ENCODE measurements at places on chromosomes 1 and 21. TPM values are rescaled to one million over a fixed set of nuclear protein-coding genes. Genes with fewer than 3 reads are reported as not detected.

DNA sequence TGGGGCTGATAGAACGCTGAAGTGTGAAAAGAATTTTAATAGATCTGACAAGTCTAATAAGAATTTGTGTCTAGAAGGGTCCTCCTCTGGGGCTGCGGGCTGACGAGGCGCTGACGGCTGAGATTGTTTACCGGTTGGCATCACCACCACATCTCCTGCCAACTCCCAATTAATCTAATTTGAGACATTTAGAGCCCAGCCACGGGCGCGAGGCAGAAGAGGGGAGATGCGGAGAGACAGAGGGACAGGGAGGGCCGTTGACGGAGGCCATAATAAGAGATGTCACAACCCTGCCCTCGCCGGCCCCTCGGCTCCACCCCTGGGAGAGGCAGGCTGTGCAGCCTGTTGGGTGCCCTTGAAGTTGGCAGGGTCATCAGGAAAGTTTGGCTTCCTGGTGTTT is 109.3 kb downstream of the PAX7 start:
- no peak for DNase-seq

GRCh38 chr1:15304708-15305467 is 57.9 kb downstream of the FHAD1 start:
- no peak for DNase-seq

GRCh38 chr1:35047188-35047858 is 15.6 kb upstream of the ZMYM6 start:
- DNase-seq: no peak

DNA sequence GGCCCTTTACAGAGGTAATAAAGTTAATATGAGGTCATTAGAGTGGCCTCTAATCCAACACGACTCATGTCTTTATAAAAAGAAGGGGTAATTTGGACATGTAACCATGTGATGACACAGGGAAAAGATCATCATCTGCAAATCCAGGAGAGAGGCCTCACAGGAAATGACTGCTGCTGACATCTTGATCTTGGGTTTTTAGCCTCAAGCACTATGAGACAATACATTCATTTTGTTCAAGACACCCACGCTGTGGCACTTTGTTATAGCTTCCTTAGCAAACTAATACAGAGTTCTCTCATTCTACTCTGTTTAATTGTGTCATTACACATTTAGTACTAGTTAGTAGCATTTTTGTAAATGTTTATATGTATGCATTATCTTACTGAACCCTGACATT is 64.0 kb upstream of the RUNX1 start:
- no peak for DNase-seq

DNA sequence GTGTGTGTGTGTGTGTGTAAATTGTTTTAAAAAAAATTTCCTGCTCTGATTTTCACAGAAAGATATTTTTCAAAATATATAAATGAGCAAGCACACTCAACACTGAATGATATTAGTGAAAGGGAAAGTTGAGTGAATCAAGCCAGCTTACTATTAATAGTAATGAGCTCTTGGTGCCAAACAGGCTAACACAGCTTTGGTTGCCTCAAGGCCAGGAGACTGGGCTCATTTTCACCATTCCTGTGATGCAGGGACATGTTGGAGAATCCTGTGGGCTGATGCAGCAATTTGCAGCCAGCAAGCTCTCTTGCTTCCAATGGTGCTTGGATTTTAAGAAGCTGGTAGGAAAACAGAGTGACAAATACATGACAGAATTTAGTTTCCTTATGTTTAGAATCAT is 30.2 kb downstream of the PLA2G4A start:
- no peak for DNase-seq

- DNase-seq: no peak
Measured at GRCh38 chr1:74729741-74730478, 2.9 kb downstream of the CRYZ start.

The SMIM1 gene
- total RNA-seq: not detected

The ADORA1 gene
- total RNA-seq: 1.4 TPM

GRCh38 chr1:9912264-9912936 is 2.3 kb upstream of the CTNNBIP1 start:
- no peak for DNase-seq

GRCh38 chr1:109466452-109467300 is at the start of gene SYPL2:
TSS of gene SYPL2 (plus strand) at chr1:109466546. CDS start at chr1:109466844, 298 bp downstream.
- no peak for DNase-seq

DNA sequence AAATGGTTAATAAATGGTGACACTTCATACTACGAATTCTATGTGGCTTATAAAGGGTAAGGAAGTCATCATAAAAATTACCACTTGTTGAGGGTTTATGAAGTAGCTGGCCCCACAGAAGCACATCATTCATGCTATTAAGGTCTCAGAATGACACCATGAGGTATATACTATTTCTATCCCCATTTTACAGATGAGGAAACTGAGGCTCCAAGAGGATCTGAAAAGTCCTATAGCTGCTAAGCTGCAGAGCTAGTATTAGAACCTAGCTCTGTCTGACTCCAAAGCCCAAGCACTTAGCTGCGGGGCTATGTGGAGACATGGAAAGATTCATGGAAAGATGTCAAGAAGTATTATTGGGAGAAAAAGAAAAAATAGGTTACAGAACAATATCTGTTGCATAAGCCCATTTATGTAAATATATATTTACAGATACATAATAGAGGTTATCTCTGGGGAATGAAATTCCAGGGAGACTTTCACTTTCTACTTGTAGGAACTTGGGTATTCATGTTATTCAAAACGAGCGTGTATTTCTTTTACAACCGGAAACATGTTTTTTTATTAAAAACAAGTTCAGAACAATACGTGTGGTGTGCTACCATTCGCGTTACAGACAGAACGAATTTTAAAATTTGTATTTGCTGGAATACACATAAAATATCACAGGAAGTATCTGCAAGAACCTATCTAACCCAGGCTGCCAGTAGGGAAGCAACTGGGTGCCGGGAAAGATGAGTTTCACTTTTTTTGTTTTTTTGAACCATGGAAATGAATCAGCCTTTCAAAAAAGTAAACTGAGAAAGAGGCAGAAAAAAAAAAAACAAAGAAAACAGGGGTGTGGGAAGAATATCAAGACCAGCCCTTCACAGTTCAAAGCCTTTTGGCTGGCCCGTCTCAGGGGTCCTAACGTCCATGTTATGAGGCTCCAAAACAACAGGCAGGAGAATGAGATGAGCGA is 13.4 kb downstream of the SPOCD1 start:
- no peak for DNase-seq

GRCh38 chr1:91523482-91523881 is 22.8 kb downstream of the CDC7 start:
- DNase-seq: no peak

DNA sequence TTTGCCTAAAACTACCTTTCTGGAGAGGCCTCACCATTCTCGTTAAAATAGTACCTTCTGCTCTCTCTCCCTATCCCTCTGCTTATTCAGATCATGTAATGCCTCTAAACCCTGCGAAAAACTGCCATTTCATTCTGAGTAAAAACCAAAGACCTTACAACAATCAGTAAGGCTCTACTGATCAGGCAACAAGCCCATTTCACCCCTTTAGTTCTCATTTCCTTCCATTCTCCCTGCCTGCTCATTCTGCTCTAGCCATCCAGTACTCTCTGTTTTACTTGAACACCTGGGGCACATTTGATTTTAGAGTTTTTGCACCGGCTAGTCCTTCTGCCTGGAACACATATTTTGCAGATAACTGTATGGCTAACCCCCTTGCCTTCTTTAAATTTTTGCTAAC is 187.8 kb downstream of the COQ8A start:
- DNase-seq: no peak

The OR2L5 gene
- total RNA-seq: not detected

The RHBDL2 gene
- 6.3 TPM for total RNA-seq

The DMRTA2 gene
- total RNA-seq: not detected

The OR13G1 gene
- not detected for total RNA-seq

DNA sequence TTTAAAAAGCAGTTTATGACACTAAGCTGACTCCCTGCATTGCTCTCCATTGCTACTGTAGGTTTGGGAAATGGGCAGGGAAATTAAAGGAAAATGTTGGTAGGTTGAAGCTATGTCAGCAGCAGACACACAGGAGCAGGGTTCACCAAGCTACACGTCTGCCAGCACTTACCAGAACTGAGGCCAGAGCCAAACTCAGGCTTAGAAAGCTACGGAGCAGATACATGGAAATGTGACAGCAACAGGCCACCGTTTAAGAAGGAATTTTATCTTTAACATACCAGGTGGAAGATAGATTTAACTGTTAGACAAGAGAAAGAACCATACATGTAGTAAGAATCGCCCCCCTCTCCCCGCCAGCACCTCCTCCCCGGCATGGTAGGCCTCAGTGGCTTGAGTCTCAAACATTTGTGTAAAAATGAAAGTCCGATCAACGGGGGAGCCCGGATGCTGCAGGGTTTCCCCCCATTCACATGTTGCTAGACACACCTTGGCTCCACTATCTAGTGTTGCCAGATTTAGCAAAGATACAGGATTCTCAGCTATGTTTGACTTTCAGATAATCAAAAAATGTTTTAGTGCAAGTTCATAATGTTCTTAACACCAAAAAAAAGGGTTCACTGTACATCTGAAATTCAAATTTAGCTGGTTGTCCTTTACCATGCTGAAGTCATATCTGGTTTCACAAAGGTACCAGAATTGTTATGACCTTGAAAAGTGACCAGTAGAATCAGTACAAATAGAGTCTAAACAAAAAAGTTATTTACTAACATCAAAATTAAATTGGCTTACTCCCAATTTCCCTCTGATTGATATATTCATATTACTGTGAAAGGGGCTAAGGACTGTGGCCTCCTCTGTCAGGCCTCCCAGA is 6.7 kb downstream of the OR2T11 start:
- DNase-seq: no peak

GRCh38 chr1:30698401-30698981 is 24.9 kb downstream of the MATN1 start:
- no peak for DNase-seq

DNA sequence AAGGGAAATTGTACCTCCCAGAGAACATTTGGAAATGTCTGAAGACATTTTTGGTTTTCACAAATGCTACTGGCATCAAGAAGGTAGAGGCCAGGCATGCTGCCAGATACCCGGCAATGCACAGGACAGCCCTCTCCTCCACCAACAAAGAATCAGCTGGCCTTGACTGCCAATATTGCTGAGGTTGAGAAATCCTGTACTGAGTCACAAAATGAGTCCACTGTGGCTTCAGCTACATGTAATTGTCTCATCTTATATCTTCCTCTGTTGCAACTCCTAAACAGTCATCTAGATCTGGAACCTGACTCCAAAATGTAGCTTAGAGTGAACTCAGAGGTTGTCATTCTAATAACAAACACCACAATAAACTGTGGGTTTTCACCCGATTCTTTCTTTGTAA is 327.5 kb upstream of the POGK start:
- DNase-seq: no peak

DNA sequence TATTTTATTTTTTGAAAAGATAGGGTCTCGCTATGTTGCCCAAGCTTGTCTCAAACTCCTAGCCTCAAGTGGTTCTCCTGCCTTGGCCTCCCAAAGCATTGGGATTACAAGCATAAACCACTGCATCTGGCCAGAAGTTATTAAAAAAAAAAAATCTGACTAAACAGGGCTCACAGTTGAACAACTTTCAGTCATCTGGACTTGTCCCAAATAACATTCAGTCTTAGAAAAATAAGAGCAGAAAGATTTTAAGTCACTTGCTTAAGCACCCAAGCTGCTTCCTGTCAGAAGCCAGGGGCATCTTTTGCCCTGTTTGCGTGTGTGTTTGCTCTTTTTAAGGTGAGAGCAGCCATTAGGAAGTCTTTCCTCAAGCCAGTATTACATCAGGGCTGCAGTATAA is 286.8 kb downstream of the LMO4 start:
- DNase-seq: no peak

GRCh38 chr1:12617511-12617900 is 504 bp downstream of the DHRS3 start:
- DNase-seq: no peak

The CD1B gene
- total RNA-seq: not detected

The MROH9 gene
- not detected for total RNA-seq

The LRRIQ3 gene
- 2.0 TPM for total RNA-seq

The CAMK1G gene
- 0.95 TPM for total RNA-seq

- peak; percentile 11 for DNase-seq
Measured at GRCh38 chr1:202713110-202713509, 2.9 kb upstream of the SYT2 start.

The TGFB2 gene
- total RNA-seq: 32.8 TPM

- no peak for DNase-seq
Measured at GRCh38 chr21:42258150-42258884, 39.4 kb downstream of the ABCG1 start.

GRCh38 chr1:89641781-89642180 is 8.9 kb downstream of the LRRC8C start:
- DNase-seq: no peak

The LCE2C gene
- not detected for total RNA-seq

GRCh38 chr21:27035791-27036190 is 68.9 kb upstream of the ADAMTS5 start:
- no peak for DNase-seq

DNA sequence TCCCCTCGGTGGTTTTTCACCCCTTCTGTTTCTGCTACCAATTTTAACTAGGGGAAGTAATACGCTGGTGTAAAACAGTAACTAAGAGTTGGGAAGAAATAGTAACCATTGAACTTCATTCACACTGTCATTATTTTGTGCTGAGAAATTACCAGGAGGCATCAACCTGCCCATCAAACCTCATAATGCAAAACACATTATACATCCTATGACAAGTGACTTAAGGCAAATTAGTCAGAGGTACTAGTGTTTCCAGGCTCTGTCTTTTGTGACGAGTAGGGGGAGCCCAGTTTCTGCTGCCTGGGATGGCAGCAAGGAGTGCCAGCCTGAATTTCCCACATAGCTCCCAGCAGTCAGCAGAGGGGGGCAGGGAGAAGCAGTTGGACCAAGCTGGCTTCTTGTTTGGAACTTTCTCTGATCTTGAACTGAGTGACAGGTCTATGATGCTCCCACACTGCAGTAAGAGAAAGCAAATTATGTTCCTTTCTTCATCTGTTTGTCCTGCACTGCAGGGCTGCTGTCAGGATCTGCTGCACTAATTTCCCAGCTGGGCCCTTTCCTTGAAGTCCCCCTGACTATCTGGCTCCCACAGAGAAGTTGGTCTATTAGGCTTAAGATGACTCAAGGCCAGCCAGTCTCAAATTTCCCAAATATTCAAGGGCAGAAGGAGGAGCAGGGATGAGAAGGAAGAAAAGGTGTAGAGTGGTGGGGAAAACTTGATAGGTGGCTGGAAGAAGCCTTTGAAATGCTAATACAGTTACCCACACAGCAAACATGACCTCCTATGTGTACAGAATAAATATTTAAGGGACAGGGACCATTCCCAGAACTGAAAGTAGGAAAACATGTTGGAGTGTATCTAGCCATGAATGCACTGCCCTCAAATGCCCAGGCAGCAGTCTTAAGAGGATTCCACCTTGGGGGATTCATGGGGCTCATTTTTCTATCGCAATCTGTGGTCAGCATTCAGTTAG is 322.8 kb downstream of the SEC16B start:
- no peak for DNase-seq

GRCh38 chr1:108747898-108748297 is 1.4 kb downstream of the STXBP3 start:
- DNase-seq: no peak

GRCh38 chr1:237901299-237901934 is 10.7 kb upstream of the ZP4 start:
- no peak for DNase-seq

- no peak for DNase-seq
Measured at GRCh38 chr1:182829285-182829932, 9.7 kb upstream of the DHX9 start.

The ARHGEF10L gene
- total RNA-seq: 26.5 TPM

The SLC9C2 gene
- total RNA-seq: not detected

GRCh38 chr1:37495875-37496274 is 18.7 kb downstream of the MEAF6 start:
- no peak for DNase-seq

The GRIK3 gene
- 4.1 TPM for total RNA-seq
